ENCODE measurements at places on chromosomes 13 and 19. TPM values are rescaled to one million over a fixed set of nuclear protein-coding genes. Genes with fewer than 3 reads are reported as not detected.
A peak's percentile ranks its signal among the peaks of the same experiment; 100 is the strongest.

GRCh38 chr19:33252971-33253370, 27.3 kb upstream of the SLC7A10 start:
- no peak for DNase-seq

Gene STOML3
- 5.1 TPM for total RNA-seq

Gene ZNF98
- 0.61 TPM for total RNA-seq

DNA sequence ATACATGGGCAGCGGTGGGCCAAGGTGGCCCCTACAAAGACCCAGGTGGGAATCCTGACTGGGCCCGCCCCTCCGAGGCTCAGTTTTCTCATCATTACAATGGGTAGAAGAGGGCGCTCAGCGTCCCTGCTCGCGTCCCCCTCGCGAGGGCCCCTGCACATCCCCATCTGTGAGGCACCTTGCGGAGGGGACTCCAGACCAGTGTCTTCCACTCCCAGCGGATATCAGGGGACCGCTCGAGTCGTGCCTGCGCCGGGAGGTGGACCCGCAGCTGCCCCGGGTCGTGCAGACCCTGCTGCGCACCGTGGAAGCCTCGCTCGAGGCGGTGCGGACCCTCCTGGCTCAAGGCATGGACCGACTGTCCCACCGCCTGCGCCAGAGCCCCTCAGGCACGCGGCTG, 15.3 kb upstream of the COLGALT1 start:
- no peak for DNase-seq

GRCh38 chr19:18763674-18764590, 27.2 kb downstream of the COMP start:
- DNase-seq, result no peak

- no peak for DNase-seq
These were observed 24.4 kb upstream of the RPL21 start for GRCh38 chr13:27226991-27227390.

- peak; percentile 43 for DNase-seq
These were observed 371.9 kb downstream of the KCNRG start for GRCh38 chr13:50387051-50387581.

Gene CLC
- total RNA-seq, result 0.46 TPM
